Stimulated activated naive CD4-positive, alpha-beta T cell treated with Interleukin-2 at 50 U/mL for 16 hours (primary cell): ENCODE measurements at places on chromosomes 11 and 22.
A peak's percentile ranks its signal among the peaks of the same experiment; 100 is the strongest.

DNA sequence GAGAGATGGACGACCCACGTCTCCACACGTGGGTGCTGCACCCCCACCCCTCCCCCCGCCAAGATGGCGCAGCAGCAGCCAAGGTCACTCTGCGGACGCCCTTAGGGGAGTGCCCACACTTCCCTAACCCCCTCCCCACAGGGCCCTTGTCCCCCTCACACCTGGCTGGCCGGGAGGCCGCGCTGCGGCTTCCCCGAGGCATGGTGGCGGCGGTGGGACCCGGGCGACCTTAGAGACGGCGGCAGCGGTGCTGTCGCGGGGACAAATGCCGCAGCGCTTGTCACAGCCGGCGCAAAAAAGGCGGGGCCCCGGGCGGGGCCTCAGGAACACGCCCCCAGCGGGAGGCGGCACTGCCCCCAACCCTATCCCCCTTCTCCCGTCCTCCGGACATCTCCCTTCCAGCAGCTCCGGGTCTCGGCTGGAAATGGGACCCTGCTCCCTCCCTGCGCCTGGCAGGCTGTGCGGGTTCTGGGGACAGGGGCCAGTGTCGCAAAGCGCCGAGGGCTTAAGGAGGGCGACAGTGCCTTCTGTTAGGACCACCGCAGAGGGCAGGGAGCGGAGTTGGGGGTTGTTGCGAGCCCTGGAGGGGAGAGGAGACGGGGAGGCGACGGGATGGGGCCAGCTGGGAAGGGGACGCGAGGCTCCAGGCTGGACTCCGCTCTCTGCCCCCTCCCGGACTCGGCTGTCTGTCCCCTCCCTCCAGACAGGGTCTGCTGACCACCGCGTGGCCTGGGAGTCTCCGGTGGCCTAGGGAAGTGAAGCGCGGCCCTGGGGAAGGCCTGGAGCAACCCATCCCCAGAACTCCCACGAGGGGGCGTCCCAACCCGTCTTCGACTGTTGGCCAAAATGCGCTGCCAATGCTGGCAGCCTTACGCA, at the start of gene CHCHD10:
Gene CHCHD10 (minus strand): TSS at position 300 of the 876 bp plus-strand sequence. CDS start 98 bp downstream, at position 202.
- DNase-seq, result peak; percentile 67

DNA sequence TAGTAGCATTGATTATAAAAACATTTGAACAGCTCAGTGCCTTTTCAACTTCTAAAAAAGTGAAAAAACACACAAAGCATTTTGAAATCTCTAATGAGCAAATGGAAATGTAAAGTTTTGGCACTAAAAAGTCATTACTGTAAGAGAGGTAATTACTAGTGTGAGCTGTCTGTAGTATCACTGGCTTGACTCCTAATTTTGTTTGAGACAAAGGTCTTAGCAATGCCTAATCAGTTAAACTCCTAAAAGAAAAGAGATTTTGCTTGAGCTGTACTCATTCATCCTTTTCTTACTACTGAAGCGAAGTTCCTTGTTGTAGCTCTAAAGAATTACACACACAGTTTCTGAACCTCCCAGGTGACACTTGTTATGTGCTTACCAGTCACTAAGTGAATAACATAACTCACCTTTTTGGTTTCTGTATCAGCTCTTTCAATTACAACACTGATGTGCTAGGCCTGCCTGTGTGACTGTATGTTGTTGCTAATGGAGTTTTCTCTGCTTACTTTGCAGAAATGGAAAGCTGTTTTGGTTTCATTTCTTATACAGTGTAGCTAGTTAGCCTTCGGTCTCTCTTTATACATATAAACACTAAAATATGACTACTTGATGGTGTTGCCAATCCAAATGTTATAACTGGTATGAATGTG, 924.4 kb upstream of the TENM4 start:
- DNase-seq, result no peak

DNA sequence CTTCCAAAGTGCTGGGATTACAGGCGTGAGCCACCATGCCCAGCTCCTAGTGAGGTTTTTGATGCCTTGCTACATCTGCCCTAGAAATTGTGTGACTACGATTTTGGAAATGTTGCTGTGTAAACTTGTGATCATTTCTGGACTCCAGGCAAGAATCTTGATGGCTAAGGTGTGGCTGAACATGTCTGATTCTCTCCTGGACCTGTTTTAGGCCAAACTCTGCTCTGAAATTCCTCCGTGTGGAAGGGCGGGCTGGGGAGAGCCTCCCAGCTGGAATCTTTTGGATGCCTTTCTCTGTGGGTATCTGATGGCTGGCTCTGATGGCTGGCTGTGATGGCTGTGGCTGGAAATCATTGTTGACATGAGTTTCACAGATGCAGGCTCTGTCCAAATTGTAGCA, 8.2 kb downstream of the PNPLA3 start:
- DNase-seq, result no peak

DNA sequence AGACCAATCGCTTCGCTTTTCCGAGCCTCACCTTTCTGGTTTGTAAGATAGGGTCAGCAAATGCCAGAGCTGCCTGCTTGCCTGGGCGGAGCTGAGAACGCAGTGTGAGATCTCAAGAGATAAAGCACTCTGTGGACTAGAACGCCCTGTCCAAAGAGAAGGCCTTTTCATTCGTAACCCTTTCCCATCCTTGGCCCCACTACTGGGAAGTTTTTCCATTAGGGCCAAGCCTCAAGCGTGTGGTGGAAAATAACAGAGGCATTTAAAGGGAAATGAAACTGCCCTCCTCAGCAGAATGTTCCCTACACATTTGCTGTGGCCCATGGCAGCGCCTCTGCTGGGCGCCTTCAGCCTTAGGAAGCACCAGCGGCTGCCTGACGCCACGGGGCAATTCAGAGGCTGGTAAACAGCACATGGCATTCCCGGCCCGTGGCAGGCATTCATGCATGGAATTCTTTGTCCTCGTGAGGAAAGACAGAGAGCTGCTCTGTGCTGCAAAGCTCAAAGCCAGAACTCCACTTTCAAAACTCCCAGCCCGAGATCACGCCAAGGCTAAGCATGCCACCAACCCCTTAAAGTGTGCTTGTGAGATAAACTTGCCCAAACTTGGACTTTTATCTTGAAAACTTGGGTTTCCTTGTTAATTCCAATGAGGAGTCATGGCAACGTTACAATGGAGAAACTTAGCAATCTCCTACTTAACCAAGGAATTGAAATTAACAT, 38.1 kb downstream of the AHNAK start:
- no peak for DNase-seq

- no peak for DNase-seq
These were observed 24.9 kb downstream of the COMMD9 start for GRCh38 chr11:36264011-36264972.

DNA sequence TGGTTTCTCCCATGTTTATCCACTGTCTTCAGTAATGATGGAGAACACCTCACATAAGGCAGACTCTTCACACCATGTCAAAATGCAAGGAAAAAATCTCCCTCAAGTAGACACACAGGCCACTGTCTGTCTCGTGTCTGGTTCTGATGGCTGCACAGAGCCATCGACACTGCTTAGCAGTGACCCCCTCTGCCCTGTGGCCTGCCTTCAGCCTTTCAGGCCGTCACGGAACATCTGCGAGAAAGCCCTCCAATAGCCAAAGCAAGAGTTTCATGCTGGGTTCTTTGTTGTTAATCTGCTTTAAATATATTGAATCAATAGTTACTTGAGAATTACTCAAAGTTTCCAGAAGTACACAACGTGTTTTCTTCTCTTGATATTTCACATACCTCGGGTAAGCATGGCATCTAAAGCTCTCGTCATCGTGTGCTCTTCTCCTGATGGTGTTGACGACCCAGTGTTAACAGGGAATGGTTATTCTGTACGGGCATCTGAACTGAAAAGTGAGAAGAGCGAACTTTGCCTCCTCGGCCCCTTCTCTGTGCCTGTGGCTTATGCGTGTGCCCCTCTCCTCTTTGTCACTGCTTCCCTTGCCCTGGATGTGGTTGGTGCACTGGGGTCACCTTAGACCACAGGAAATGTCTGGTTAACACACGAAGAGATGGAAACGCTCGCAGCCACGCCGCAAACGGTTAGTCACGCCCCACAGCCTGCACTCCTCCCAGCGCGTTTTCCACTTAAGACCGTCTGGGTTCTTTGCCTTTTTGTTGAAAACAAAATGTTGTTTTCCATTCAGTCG, 33.4 kb upstream of the CTTN start:
- DNase-seq, result peak; percentile 72

DNA sequence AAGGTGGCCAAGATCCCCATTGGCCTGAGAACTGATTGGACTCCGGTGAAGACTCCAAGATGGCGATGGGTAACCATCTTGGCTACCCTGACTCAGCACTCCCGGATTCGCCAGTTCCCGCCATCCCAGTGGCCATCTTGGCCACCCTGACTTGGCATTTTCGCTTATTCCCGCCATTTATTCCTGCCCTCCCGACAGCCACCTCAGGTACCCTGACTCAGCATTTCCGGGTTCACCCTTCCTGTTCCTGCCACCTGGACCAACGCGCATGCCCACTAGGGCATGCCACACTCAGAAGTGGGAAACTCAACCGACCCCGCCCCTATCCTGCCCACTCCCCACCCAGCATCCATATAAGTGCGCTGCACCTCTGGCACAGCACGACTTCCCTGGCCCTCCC, 7.8 kb downstream of the OR8K5 start:
- no peak for DNase-seq

DNA sequence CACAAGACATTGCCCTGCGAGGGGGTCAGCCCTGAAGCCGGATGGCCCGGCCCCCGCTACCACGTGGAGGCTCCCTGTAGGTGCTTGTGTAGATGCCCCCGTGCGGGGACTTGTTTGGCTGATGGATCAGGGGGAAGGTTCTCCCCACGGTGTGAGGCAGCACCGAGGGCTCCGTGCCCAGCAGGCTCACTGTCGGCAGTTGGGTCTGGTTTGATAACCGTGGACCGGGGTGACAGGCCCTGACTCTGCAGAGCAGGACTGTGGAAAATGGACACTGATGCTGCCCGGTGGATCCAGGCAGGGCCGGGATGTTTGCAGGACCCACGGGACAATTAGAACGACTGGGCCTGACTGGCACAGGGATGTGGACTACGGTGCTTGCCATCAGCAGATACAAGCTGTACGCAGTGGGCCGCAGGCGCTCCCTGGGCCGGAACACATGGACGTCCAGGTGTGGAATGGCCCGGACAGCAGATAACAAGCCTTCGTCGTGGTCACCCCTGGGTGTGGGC, 19.0 kb downstream of the KCNQ1 start:
- DNase-seq, result no peak

- DNase-seq, result no peak
These were observed 54.3 kb upstream of the NAV2 start for GRCh38 chr11:19658344-19658743.

GRCh38 chr11:83921447-83922192, 635.5 kb upstream of the CCDC90B start:
- DNase-seq, result no peak

DNA sequence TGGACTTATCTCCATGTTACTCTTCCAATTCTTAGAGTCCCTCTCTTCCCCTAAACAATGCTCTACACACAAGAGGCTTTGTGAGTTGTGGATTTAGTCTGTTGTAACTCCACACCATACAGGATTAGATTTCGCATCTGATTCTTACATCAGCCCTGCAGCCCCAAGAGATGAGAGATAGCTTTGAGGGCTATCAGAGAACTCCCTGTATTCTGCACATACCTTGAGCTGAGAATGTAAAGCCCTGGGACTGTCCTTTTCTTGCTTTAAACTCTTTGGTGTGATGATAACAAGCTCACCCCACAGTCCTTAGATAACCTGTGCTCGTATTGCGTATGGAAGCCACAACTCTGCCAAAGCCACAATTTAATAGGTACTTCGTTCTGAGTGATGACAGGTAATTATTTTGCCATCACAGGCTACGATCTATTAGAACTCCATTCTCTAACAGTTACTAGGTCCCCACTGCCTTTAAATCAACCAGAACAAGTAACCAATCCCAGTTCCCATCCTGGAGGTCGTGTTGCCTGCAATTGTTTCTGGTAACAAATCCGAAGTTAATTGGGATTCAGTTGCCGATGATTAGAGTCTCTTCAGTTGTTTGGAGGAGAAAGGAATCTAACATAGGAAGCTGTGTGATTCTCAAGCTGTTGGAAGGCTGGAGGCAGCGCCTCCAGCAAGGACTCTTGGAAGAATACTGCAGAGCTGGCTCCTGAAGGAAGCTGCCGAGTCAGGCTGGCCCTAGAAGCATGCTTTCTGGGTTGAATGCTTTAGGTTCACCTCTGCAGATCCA, 1.3 kb upstream of the PARVG start:
- DNase-seq, result no peak

GRCh38 chr11:134510233-134511040, 98.4 kb upstream of the B3GAT1 start:
- no peak for DNase-seq

DNA sequence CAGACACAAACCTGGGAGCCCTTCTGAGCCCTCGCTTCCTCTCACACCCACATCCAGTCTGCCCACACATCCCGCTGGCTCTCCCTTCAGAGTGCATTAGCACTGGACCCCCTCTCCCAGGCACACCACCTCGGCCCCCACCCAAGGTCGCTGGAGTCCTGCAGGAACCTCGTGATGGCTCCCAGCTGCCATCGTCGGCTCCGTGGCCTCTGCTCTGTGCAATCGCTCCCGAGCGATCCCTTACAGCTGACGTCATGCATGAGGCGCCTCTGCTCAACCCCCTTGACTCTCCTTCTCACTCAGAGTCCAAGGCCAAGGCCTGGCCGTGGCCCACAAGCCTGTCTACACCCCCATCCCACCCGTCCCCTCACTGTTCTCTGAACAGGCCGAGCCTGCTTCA, 183.9 kb downstream of the EFCAB6 start:
- DNase-seq, result no peak

GRCh38 chr11:36443661-36444060, 66.4 kb downstream of the TRAF6 start:
- DNase-seq, result no peak

DNA sequence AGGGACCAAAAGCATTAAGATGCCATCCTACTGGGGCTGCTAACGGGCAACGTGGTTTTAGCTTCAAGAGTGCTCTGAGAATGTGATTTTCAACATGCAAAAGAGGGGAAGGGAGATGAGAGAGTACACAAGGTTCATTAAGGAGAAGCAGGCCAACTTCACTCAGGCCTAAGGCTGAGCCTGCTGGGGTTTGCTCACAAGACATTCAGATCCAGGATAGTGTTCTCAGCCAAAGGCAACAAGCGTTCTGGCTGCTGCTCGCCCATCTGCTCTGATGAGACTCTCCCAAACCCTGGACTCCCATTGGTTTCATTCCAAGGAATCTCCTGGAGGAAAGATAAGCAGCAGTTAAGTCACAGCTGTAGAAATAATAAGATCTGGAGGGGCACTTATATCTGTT, 23.6 kb upstream of the UPB1 start:
- no peak for DNase-seq

GRCh38 chr22:27718186-27719035, 83.1 kb downstream of the MN1 start:
- DNase-seq, result no peak

DNA sequence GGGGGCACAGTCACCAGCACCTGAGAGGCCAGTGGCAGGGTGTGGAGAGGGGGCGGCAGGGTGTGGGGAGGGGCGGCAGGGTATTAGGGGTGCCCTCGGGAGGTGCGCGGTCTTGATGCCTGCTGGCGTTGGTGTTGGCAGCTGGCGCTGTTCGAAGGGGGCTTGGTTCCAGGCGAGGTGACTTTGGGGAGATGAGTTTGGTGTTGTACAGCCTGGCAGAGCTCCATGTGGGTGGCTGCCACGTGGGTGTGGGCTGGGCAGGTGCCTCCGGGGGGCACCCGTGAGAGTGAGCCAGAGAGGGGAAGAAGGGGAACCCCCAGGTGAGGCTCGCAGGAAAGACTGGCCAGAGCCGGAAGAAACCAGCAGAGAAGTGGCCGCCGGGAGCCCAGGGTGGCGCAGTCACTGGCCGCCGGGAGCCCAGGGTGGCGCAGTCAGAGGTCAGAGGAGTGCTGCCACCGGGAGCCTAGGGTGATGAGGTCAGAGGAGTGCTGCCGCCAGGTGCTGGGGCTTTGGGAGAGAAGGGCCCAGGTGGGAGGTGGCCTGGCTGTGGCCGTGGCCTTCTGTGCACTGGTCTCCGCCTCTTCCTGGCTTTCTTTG, 44.7 kb downstream of the MUC6 start:
- no peak for DNase-seq

GRCh38 chr11:84408946-84409411, 1122.8 kb upstream of the CCDC90B start:
- DNase-seq, result no peak
